ENCODE measurements at places on chromosomes 7 and 10.
A peak's percentile ranks its signal among the peaks of the same experiment; 100 is the strongest.

GRCh38 chr7:45911311-45911710 is 9.8 kb downstream of the IGFBP3 start:
- DNase-seq: no peak

GRCh38 chr7:130490888-130491804 is 739 bp upstream of the MEST start:
- peak; percentile 57 for DNase-seq

DNA sequence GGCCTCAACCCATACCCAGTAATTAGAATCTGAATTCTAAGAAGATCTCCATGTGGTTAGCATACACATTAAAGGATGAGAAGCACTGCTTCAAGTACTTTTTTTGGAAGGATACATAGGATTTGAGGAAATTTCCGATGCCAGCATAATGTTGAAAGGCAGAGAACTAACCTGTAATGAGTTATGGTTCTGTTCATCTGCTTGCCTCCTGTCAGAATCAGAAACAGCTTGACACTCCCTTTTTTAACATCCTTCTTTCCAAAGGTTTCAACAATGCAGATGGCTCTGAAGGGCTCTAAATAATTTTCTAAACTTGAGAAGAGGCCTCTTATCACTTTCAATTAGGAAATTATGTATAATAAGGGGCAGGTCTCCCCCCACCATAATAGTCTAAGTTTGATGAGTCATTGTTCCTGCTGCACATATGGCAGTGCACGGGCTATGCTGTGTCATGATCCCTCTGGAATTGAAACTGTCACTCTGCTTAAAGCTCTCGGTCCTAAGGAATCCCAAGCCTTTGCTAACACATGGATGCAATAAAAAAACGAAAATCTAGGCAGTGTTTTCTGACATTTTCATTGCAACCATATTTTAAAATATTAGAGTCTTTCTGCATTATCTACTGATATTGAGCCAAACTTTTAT is 291.2 kb upstream of the FZD1 start:
- no peak for DNase-seq

DNA sequence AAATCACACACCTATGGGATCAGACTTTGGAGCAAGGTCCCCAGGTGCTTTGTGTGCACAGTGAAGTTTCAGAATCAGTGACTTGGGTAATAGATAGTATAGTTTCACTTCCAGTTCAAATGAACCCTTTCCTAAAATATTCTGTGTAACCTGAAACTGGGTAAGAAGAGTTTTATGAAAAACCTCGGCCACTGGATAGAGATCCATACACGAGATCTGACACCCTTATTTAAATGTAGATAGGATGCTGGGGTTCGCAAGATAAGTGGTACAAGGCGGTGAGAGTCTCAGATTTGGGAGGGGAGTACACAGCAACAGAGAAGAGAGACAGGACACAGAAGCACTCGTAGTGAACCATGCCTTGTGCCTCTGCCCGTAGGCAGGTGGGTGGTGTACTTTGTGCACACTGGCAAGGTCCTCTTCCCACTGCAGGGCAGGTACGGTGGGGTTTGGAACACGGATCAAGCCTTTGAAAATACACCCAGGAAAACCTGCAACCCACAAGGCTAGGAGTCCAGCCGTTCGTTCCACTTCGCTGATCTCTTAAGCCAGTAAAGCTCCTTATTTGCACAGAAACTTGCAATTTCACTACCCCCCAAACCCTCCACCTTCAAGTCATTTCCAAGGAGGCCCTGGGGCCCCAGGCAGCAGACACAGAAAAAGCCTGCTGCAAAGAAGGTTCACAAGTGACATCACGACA is 162.8 kb downstream of the USP6NL start:
- no peak for DNase-seq

GRCh38 chr10:15068802-15069201 is 19.8 kb downstream of the ACBD7 start:
- no peak for DNase-seq

DNA sequence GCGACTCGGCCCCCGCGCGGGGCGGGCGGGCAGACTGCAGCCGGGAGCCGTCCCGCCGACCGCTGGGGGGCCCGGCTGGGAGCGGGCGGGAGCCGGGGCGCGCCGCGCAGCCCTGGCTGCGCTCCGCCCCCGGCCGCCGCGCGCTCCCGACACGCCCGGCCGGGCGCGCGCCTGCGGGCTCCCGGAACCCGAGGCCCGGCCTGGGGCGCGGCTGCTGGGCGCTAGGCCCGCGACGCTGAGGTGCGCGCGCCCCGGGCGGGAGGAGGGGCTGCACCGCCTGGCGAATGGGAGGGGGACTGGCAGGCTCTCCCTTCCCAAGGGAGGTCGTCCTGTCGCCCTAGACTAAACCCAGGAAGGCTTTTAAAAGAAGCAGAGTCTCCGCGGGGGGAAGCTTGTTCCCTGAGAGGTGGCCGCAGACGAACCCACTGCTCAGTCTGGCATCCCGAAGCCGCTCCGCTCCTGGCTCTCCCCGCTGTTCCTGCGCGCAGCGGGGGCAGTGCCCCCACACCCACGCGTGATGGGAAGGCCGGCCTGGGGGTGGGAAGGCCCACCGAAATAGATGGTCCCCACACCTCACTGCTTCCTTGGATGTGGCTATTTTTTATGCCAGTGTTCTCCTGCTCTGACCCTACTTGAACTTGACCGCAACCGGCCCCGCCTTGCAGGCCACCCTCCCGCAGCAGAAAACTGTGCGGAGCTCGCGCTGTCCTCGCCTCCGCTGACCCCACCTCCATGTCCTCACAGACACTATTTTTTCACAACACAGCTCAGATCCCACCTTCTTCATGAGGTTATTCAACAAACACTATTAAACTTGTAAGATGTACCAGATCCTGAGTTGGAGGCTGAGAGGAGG is at the start of gene VOPP1:
TSS of gene VOPP1 (minus strand) at position 125 of the 856 bp plus-strand sequence. CDS start 178 bp downstream, outside the sequence.
- peak; percentile 60 for DNase-seq

DNA sequence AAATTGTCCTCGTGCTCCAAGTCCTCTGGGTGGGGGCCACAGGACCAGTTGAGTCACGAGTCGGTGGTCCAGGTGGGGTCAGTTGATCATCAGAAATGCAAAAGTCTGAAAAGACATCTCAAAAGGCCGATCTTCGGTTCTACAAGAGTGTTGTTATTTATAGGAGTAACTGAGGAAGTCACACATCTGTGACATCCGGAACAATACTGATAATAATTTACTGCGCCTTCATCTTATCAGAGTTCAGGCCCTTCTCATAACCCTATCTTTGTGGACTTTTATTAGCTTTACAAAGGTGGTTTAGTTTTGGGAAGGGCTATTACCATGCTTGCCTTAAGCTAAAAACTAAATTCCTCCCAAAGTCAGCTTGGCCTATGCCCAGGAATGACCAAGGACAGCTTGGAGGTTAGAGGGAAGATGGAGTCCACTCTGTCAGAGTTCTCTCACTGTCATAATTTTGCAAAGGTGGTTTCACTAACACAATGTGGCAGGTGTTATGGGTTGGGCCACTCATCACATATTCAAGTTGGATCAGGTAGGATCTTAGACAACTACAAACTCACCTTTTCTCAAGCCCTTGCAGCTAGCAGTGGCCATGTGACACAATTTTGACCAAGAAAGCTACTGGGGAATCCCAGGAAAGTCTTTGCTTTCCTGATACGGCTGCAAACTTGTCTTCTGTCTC is 54.7 kb upstream of the CHST3 start:
- no peak for DNase-seq

DNA sequence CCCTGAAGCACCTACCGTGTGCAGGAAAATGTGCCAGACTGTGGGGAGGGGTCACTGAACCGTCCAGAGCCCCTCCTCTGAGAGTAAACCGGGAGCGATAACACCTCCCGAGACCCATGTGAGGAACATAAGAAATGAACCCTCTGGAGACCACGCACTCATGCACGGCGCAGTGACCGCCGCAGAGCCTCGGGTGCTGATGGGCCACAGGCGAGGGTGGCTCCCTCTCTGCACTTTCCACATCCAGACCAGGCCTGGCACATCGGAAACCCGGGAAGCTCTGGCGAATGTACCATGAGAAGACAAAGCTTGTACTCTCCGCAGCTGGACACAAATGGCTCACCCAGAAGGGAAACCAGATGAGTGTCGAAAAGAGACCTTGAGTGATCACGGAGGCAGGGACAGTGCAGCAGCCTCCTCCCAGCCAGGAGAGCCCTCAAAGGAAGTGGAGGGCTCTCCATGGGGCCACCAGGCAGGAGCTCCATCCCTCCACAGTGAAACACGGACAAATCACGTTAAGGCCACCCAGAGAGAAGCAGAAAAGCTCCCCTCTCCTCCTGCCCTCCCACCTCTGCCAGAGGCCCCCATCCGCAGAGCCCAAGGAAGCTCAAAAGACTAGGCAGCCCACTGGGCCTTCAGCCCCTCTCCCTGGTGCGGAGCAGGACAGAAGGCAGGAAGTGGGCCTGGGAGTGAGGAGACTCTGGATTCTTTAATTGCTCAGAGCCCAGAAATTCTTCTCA is 178.1 kb upstream of the PPP2R2D start:
- DNase-seq: no peak

DNA sequence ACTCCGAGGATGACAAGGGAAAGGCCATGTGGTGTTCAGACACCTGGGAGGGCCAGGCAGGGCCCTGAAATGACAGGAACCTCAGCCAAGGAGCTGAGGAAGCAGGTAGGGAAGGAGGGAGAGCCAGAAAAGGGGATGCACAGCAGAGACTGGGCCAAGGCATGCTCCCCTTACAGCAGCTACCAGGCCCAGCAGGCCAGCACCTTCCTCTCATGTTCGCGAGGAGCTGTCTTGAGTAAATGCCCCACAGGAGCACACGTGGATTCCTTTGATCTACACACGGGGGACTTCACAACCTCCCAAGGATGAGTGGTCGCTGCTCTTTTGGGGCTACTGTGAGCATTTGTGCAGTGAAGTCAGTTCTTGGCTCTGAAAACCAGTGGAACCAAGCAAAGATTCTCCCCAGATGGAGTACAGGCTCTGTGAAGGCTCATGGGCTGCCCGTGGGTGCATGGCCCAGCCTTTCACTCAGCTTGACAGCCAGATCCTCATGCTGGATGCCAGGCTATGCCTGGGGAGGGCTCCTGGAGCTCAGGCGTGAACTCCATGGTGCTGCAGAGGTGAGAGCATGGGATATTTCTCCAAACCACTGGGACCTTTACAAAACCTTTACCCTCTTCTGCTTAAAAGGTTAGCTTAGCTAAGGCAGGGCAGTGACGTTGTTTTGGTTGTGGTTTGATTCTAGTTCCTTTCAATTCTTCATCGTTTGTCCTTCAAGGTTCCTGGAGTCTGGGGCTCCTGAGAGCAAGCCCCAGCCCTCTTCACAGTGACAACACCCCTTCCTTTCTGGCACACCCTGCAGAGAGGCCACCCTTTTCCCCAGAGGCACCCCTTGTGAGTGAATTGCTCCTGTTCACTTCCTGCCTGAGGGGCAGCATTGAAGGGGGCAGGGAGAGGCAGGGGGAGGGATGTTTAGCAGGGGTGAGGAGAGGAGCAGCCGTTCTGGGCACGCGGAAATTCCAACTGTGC is 74.2 kb upstream of the ZPBP start:
- DNase-seq: peak; percentile 7

GRCh38 chr10:22315455-22316285 is 518 bp upstream of the COMMD3 start:
- DNase-seq: no peak

DNA sequence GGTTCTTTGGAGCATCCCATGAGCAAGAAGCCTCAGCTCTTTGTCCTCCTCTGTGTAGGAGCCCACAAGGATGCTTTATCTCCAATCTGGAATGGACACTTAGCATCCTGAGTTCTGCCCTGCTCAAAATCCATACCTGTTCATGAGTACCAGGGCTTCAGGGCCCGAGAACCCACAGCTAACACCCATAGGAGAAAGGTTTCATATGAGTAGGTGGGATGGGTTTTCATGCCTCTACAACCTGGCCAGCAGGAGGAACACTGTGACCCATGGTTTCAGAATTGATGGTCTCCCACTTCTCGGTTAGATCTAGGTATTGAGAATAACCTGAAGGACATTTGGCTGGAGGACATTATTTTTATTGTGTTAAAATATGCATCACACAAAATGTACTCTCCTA is 57.8 kb downstream of the TBXAS1 start:
- no peak for DNase-seq

- DNase-seq: no peak
Observed at GRCh38 chr7:91843831-91844230, 36.7 kb downstream of the MTERF1 start.

- no peak for DNase-seq
Observed at GRCh38 chr10:77537720-77538373, 99.8 kb downstream of the KCNMA1 start.
